ENCODE measurements at places on chromosomes 13 and 19. TPM values are rescaled to one million over a fixed set of nuclear protein-coding genes. Genes with fewer than 3 reads are reported as not detected.
A peak's percentile ranks its signal among the peaks of the same experiment; 100 is the strongest.

Gene EDDM13
- 3.0 TPM for polyA plus RNA-seq

Gene ZNF729
- not detected for polyA plus RNA-seq

Gene TPTE2
- not detected for polyA plus RNA-seq

DNA sequence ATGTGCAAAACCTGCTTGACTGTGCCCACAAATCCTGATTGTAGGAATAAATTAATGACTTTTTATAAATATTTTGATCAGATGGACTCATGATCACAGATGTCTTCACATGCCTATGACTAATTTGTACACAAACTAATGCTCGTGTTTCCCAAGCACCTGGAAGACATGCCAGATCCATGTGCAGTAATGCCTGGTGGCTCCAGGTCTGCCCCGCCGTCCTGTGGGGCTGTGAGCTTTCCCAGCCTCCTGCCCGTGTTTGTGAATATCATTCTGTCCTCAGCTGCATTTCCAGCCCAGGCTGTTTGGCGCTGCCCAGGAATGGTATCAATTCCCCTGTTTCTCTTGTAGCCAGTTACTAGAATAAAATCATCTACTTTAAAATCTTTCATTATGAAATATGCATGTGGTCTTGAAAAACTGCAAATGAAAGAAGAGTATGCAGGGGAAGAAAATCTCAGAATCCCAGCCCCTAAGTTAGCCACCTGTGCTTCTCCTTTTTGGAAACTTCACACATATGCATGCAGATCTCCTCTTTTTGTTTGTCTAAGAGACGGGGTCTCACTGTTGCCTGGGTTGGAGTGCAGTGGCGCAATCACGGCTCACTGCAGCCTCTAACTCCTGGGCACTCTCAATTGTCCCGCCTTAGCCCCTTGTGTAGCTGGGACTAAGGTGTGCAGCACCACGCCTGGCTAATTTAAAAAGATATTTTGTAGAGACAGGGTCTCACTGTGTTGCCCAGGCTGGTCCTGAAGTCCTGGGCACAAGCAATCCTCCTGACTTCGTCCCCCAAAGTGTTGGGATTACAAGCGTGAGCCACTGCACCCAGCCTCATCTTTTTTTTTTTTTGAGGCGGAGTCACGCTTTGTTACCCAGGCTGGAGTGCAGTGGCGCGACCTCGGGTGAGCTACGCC is 6.2 kb downstream of the RPL28 start:
- no peaks in the 10 kb centered on the region for H3K27me3 ChIP-seq
- H3K36me3 ChIP-seq, result peaks cover 23% of the 10 kb centered on the region
- no peak overlapping the region for H3K4me3 ChIP-seq
- H3K4me1 ChIP-seq, result peaks cover 21% of the 10 kb centered on the region
- H3K27ac ChIP-seq, result no peak overlapping the region
- DNase-seq, result no peak

DNA sequence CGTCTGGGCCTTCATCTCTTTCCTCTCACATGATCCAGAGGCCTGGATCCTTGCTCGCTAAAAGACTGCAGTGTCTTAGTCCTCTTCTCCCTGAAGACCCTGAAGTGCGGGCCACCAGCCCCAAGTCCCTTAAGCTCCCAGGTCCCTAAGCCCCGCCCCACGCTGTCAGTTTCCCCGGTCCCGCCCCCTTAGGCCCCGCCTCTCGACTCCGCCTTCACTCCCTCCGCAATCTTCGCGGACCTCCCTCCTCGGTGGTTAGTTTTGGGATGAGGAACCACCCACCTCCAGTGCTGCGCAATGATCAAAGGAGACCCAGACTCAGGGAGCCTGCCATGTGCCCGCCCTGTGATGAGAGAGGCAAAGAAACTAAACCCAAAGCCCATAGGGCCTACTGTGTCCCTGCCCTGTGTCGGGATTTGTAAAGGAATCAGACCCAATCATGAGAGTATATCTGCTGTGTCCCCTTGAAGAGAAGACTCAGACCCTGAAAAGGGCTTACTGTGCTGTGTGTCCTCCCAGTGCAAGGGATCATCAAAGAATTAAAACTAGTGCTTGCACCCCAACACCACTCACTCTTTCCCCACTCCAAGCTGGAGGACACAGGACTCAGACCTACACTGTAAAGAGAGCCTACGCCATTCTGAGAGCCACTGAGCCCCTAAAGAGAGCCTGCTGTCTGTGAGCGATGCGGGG is 3.0 kb upstream of the COX6B1 start:
- no peaks in the 10 kb centered on the region for H3K36me3 ChIP-seq
- no peak for DNase-seq
- H3K4me3 ChIP-seq, result peak overlapping the region; percentile 73
- H3K4me1 ChIP-seq, result peaks cover 19% of the 10 kb centered on the region

DNA sequence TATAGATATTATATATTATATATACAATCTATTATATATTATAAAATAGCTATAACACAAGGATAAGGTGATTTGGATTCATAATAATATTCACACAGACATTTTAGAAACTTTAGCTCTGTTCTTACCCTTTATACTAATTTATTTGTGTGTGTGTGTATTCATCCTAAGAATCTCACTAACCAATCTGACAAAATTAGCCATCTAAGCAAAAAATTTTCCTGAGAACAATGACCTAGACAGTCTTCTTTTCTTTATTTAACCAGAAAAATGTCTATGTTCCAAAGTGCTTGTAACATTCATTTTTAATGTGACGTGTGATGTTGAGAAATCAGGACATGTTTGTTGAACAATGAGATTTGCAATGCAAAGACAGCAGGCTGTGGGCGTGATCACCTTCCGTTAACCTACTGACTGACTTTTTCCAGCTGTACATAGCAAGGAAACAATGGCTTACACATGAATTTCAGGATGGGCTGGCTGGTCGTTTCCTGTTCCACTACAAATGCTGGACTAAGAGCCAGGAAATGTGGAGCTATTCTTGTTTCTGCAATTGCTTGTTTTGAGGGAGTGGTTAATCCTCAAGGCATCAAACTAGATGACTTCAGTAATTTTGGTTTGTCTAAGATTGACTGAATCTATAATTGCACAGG is 634.6 kb upstream of the ARGLU1 start:
- no peak for DNase-seq
- no peak overlapping the region for H3K4me3 ChIP-seq
- H3K36me3 ChIP-seq, result no peaks in the 10 kb centered on the region
- no peaks in the 10 kb centered on the region for H3K4me1 ChIP-seq
- no peak overlapping the region for H3K27ac ChIP-seq

DNA sequence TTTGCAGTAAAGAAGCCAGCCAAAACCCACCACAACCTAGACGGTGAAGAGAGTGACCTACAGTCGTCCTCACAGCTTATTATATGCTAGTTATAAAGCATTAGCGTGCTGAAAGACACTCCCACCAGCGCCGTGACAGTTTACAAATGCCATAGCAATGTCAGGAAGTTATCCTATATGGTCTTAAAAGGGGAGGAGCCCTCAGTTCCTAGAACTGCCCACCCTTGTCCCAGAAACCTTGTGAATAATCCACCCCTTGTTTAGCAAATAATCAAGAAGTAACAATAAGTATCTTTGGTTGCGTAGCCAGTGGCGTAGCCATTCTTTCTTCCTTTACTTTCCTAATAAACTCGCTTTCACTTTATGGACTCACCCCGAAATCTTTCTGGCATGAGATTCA is 227.9 kb upstream of the ARGLU1 start:
- H3K27me3 ChIP-seq, result no peaks in the 10 kb centered on the region
- no peaks in the 10 kb centered on the region for H3K36me3 ChIP-seq
- no peak overlapping the region for H3K4me3 ChIP-seq
- DNase-seq, result no peak
- H3K4me1 ChIP-seq, result no peaks in the 10 kb centered on the region
- no peak overlapping the region for H3K27ac ChIP-seq
